ENCODE measurements at places on chromosomes 13 and 19.

DNA sequence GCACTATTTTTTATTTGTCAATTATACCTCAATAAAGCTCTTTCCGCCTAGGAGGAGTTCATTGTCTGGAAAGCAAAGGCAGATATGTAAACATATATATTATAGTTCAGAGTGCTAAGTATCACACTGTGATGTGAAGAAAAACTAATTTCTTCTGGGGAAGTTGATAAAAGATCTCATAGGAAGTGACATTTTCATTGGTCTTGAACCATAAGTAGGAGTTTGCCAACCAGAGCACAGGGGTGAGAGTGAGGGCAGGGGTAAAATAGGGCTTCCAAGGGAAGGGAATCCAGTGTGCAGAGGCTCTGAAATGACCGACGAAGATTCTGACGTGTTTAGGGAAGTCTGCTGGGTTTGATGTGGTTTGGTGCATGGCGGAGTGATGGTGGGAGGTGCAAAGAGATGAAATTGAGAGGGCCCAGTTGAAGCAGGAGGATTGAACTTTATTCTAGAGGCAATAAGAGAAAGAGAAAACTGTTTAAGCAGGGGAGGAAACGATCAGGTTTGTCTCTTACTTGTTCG is 780 bp upstream of the GTF2F2 start:
- no peak for DNase-seq

GRCh38 chr13:100536643-100537180 is 51.9 kb downstream of the GGACT start:
- DNase-seq, result no peak

DNA sequence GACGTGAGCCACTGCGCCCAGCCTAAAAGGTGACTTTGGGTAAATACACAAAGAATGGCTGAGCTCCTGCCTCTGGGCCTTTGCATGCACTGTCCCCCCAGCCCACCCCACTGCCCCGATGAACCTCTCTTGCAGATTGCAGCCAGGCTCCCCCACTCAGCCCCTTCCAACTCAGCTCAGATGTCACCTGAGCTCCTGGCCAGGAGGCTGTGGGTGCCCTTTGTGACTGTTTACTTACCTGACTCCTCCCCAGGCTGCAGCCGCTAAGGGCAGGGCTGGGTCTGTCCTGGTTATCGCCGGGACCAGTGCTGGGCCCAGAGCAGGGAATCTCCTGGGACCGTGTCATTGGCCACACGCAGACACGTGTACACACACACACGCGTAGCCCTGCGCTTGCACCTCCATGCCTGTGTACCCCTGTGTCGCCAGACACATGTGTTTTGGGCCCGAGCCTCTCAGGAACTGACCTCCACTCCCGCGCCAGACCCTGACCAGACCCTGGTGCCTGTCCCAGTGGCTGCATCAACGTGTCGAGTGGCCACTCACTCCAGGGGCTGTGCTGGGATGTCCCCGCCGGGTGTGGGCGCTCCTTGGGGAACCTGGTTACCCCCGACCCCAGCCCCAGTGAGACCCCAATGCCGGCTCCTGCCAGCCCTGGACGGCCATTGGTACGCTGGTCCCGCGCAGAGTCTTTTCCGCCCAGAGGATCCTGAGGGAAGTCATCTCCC is 18.7 kb downstream of the EFNA2 start:
- DNase-seq, result no peak

- no peak for DNase-seq
Measured at GRCh38 chr19:32866564-32867265, 2.9 kb downstream of the SLC7A9 start.

DNA sequence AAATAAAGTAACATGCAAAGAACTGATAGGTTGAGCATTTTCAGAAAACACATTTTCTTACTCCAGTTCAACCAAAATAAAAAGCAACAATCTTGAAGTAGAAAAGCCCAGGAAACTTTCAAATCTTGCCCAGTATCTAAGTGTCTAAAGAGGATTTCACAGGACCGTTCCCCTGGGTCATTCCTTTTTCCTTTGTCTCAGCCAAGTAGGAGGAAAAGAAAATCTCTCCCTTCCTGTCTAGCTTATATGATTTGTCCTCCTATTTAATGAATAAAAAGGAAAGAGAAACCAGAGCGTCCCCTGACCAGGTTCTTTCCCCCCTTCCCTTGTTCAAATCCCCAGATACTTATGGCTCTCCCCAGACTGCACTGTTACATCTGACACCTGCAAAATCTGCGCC is 248.0 kb downstream of the KCTD12 start:
- no peak for DNase-seq

- DNase-seq, result no peak
Measured at GRCh38 chr19:18633321-18633720, 3.5 kb upstream of the KLHL26 start.

DNA sequence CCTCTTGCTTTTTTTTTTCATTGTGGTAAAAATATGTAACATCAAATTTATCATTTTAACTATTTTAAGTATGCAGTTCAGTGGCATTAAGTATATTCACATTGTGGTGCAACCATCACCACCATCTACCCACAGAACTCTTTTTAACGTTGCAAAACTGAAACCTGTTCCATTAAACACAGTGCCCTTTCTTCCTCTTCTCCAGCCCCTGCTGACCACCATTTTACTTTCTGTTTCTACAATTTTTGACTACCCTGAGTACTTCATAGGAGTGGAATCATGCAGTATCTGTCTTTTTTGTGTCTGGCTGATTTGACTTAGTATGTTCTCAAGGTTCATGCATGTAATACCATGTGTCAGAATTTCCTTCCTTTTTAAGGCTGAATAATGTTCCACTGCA is 153.1 kb downstream of the FGF9 start:
- DNase-seq, result no peak

GRCh38 chr13:40254394-40254793 is 412.0 kb downstream of the FOXO1 start:
- DNase-seq, result no peak

- no peak for DNase-seq
Measured at GRCh38 chr13:51258612-51259548, 36.7 kb downstream of the FAM124A start.

GRCh38 chr19:27828829-27829228 is 1384.1 kb downstream of the UQCRFS1 start:
- no peak for DNase-seq

DNA sequence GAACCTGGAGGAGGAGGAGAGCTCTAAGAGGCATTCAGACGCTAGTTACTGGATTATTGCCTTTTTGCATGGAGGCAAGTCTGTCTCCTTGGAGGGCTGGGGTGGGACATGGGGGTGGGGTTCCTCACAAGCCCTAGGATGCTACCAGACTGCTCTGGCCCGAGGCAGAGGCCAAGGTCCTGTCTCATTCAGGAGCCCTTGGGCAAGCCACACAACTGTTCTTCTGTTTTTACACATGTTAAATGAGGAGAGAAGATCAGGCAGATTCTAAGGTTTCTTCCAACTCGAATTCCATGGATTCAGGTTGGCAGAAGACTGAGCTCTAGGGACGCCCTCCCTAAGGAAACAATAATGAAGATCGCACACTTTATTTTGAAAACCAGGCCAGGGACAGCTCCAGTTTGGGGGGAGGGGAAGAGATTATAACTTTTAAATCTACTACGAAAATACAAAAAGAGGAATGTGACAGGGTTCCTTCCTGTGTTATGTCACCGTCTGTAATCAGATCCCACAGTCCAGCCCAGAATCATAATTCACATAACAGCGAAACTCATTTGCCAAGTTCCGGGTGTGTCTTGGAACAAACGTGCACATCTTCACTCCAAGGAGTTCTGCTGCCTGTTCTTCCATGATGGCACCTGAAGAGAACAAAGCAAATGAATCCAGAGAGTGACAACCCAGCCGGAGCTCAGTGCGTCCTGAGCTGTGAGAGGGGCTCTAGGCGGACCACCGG is 25.2 kb downstream of the IL17D start:
- no peak for DNase-seq

- DNase-seq, result no peak
Measured at GRCh38 chr19:50008532-50008931, 16.6 kb downstream of the VRK3 start.

- DNase-seq, result no peak
Measured at GRCh38 chr19:36081385-36081784, 26.7 kb downstream of the WDR62 start.

GRCh38 chr19:16920816-16921529 is 32.2 kb downstream of the F2RL3 start:
- DNase-seq, result no peak

GRCh38 chr13:27372896-27373295 is 51.5 kb upstream of the GTF3A start:
- DNase-seq, result no peak

DNA sequence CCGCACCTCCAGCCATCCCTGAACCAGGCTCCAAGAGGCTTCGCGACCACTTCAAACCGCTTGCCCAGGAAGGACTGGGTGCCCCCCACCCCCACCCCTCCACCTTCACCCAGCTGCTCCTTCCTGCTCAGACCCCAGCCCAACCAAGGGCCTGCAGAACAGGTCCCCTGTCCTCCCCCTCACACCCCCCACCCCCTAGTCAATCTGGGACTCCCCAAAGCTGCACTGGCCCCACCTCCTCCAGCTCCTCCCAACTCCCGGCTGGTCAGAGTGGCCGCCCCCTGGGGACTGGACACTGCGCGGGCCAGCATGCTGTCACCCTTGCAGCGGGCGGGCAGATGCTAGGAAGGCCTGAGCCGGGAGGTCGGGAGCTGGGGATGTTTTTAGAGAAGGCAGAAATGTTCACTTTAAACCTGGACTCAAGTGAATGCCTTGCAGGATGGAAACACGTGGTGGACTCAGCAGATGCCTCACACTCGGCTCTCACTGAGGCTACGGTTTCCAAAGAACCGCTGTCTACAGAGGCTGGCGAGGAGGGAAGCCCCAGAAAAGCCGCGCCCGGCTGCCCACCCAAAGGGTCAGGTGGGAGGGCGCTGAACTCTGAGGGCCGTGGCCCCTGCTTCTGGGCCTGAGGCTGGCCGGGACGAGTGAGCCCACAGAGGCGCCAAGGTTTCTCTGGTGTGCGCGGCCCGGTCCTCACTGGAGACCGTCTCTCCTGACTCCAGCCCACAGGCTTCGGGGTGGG is 8.0 kb downstream of the RPL36 start:
- no peak for DNase-seq

GRCh38 chr19:19407633-19407930 is 2.1 kb downstream of the GATAD2A start:
- no peak for DNase-seq

GRCh38 chr19:2720777-2721569 is at the start of gene DIRAS1:
Gene DIRAS1 (minus strand): TSS chr19:2721372. CDS start chr19:2717806, 3,566 bp downstream.
- no peak for DNase-seq

DNA sequence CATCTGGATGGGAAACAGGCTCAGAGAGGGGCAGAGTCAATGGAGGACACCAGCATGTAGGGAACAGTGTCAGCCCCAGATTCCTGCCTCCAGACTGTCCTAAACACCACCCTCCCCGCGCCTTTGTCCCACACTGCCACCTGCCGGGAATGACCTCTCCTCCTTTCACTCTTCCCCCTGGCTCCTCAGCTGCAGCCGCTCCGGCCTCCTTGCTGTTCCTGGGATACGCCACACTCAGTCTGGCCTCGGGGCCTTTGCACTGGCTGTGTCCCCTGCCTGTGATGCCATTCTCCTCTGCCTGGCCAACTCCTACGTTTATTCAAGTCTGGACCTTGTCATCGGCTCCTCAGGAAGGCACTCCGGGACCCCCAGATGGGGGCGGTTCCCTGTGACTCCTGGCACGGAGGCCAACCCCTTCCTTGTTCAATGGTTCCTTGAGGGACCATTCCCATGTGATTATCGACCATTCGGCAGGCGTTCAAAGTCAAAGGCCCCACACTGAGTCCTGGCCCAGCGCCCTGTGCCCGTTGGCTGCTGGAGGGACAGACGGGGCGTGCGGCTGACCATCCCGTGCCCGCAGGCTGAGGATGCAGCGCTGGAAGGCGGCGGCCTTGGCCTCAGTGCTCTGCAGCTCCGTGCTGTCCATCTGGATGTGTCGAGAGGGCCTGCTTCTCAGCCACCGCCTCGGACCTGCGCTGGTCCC is 15.8 kb downstream of the FUT6 start:
- DNase-seq, result no peak

GRCh38 chr19:46766569-46767317 is 20.5 kb upstream of the STRN4 start:
- DNase-seq, result peak; percentile 56

- no peak for DNase-seq
Measured at GRCh38 chr19:31749231-31749630, 400.0 kb upstream of the TSHZ3 start.

DNA sequence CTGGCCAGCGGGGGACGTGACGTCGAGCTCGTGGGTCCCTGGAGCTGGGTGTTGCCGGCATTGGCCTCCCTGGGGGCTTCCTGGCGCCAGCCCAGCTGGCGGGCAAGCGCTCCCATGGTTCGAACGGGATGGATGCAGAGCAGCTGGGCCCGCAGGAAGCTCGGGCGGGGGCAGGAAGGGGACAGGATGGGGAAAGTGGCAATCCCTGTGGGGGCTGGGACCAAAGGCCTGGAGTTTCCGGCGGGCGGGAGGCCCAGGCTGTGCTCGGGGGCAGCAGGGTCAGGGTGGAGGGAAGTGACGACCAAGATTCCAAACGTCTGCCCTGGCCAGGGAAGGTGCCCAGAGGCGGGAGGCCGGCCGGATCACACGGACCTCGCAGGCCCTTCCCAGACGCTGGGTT is 19.3 kb downstream of the PALM start:
- DNase-seq, result peak; percentile 88

GRCh38 chr19:42528354-42529247 is at the start of gene CEACAM1:
Gene CEACAM1 (minus strand): TSS chr19:42528481. CDS start chr19:42528374, 107 bp downstream.
- peak; percentile 61 for DNase-seq

- DNase-seq, result peak; percentile 89
Measured at GRCh38 chr19:40464059-40465024, 1.2 kb downstream of the BLVRB start.

DNA sequence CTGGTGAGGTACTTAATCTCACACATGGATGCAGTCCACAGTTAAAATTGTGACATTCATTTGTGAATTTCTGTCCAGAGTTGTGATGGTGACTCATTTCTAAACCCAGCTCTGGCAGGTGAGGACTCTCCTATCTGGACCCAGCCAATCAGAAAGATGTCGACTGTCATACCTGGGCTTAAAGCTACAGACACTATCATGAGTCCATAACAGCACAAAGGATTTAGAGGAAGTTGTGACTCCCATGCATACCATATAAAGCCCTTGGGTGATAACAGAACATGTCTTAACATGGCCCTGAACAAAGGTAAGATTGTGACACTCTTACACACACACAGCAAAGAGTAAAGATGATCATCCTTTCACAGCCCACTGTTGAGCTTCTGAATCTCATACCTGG is 59.7 kb upstream of the ZNF724 start:
- DNase-seq, result no peak

DNA sequence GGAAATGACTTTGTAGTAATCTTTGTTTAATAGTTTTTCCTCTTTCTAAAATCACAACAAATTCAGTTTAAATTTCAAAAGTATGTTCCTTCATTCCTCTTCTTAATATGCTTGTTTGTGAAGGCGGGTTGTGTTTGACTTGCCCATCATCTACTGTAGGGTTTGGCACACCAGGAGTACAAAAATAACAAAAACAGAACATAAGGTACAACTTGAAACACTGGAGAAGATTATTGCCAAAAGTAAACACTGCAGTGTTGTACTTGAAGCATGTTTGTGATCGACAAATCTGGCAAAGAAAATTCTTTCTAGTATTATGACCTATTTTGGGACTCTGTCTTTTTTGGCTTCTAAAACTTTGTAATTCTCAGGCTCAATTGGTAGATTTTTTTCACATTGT is 518.6 kb downstream of the SLITRK5 start:
- DNase-seq, result no peak

All from Right ventricle myocardium superior (tissue), 1 donor.